ENCODE measurements at places on chromosomes 5 and 9.

DNA sequence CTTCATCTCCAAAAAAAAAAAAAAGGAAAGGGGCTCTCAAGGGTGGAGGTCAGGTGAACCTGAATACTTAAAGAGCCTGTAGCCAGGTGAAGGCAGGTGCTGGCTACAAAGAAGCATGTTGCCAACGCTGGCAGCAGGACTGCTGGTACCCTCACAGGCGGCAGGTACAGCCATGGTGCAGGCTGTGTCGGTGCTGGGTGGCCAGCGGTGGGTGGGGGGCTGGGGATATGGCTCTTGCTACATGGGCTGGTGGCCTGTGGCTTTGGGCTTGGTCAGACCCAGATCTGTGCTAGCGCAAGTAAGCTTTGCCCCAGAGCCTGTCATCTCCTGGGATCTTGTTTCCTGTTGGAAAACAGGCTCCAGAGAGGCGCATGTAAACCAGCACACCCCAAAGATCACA is 86.3 kb upstream of the PHYKPL start:
- no peak for DNase-seq

DNA sequence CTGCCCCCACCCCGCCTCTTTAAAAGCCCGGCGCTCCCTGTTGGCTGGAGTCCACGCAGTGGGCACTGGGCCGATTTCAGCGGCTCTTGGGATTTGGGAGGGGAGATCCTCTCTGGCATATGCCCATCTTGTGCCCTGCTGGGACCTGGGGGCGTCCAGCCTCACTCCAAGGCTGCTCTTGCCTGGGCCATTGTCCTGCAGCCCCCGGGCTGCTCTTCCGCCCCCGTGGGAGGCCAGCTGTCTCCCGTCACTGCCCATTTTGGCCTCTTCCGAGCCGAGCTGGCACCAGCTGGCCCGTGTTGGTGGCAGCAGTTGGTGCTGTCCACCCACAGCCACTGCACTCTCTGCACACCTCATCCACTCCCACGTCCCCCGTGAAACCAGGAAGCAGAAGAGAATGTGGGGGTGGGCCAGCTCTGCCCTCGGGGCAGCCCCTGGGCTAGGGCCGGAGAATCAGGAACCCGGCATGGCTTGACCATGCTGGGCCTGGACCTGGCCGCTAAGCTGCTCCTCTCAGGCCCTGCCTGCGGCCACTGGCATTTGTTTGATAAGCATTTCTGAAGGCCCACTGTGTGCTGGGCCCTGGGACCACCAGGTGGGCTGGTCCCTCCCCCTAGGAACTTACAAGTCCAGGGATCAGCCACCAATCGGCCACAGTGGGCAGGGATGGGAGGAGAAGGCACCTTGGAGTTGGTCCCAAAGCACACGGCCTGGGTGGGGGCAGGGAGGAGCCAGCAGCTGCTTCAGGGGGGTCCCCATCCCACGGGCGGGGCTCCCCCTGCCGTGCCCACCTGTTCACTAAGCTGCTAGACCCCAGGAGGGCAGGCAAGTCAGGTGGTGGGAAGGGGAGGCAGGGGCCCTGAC is 2.2 kb downstream of the C8G start:
- no peak for DNase-seq

GRCh38 chr5:35780236-35780635 is 76.5 kb upstream of the IL7R start:
- no peak for DNase-seq

- DNase-seq: no peak
Observed at GRCh38 chr9:20152151-20152725, 363.4 kb upstream of the SLC24A2 start.

- DNase-seq: peak; percentile 61
Observed at GRCh38 chr9:16656432-16657169, 213.9 kb downstream of the BNC2 start.

DNA sequence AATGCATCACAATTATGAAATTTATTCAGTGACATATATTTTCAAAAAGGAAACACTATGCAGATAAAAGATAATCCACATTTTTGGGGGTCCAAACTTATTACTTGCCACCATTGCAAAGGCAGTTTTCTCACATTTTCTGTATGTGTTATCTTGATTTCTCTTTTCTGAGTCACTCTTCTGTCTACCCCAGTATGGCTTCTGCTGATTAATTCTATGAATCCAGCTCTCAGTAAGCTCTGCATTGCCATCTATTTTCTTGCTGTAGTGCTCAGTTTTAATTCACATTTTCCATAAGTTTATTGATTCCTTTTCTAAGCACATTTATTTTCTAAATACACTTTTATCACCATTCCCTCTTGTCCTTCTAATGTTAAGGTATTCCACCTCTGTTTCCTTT is 1.7 kb downstream of the IFNA10 start:
- DNase-seq: no peak

GRCh38 chr9:34321451-34321850 is 7.6 kb downstream of the KIF24 start:
- DNase-seq: peak; percentile 58

DNA sequence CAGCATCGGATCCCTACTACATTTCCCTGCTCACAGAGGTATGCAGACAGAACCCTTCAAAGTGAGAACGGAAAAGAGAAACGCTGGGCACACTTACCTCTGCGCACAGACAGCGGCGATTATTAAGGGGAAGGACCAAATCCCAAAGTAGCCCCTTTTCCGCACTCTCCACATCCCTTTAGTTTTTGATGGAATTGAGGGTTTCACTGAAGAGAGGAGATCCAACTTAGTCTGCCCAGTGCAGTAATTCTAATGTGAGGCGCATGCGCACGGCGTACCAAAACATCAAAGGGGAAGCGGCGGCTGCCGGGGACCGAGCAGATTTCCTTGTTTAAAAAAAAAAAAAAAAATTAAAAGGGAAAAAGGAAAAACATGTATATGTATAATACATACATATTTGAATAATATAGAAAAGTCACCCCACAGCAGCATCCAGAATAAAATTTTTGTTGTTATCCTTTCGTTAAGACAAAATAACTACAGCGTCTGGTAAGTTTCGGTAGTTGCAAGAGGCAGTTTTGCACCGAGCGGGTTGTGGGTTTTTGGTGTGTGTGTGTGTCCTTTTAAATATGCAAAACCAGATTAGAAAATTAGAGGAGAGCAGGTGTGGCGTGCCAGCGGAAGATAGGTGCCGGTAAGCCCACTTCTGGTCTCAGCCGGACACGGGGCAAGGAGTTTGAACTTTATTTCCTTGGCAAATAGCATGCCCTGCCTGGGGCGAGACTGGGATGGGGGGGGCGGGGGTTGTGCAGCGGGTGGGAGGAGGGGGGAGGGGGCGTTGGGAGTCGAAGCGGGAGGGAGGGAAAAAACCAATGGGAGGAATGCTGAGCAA is at the start of gene GABRB2:
Gene GABRB2, minus strand, starts transcription at position 256 of the 832 bp plus-strand sequence. Its CDS starts 82 bp downstream, at position 174.
- peak; percentile 32 for DNase-seq

DNA sequence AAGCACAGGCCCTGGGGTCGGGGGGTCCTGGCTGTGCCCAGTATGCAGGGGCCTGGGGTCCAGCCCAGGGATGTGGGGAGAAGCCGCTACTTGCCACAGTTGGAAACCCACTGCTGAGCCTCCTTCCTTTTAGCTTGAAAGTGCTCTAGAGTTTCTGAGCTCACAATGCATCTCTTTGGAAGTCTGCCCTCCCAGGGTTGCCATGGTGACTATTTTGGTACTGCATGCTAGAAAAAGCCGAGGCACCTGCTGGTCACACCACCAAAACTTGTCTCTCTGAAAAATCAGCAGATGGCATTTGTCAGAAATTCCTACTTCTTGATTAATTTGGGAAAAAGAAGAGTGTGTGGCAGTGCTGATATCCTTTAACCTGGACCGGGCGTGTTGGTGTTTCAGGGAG is 151.8 kb downstream of the SEC61B start:
- no peak for DNase-seq

DNA sequence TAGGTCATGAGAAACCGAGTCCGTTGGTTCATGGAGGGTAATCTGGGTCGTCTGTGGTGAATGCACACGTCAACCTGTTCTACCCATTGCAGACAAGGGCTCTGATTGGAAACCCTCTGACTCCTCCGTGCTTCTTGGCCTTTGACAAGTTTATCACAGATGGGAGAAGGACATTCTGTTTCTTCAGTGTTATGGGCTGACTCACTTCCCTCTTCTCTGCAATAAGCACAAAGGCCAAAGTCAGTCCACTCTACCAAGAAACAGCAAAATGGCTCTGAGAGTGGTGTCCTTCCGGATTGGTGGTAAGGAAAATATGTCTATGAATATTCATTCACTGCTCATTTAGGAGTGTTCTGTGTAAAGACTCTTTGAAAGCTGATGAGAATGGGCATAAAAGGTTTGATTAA is 89.3 kb downstream of the FEM1C start:
- peak; percentile 60 for DNase-seq

GRCh38 chr5:87147441-87147840 is 120.2 kb upstream of the RASA1 start:
- DNase-seq: no peak

DNA sequence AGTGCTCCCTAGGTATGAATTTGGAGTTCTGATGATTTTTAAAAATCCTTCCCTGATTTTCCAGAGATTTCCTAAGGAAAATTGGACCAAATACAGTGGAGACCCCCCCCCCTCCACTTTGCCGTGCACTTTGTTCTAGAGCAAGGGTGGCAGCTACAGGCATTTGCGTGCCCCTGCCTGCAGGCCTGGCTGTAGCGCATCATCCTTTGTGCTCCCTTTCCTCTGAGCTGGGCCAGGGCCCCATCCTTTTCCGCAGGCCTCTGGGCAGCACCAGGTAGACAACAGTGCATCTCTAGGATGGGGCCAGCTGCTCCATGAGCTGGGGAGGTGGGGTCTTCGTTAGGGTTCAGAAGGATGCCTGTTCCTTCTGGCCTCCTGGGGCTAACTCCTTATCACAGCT is 39.6 kb downstream of the TRIO start:
- no peak for DNase-seq

GRCh38 chr9:121692606-121693387 is 41.4 kb downstream of the DAB2IP start:
- peak; percentile 44 for DNase-seq

DNA sequence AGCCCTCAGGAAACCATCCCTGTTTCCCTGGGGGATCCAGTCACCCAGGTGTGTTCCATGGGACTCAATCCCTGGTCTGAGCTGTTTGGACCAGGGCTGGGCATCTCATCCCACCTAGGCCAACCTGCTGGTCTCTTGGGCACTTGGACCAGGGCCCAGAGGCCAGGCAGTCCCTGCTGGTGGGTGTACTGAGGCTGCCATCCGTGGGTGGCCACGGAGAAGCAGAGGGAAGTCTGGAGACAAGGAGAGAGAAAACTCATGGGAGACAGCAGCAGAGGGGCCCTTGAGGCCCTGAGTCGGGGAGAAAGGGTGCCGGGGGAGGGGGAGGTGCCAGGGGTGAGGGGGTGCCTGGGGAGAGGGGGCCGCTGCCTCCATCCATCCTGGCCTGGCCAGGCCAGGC is 247.8 kb downstream of the PBX3 start:
- DNase-seq: no peak

DNA sequence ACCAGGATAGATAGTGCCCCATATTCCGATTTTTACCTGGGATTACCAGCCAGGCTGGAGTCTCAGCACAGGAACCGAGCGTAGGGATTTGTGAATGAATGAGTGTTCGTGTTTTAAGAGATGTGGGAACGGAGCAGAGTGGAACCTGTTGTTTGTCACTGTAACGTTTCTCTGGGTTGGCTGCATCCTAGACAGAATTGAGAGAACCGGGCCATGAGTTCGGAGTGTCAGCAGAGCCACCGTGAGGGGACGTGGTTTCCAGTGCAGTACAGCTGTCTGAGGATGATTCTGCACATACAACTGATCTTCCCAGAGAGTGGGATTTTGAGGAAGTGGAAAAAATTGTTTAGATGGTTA is 1.2 kb downstream of the PDE8B start:
- no peak for DNase-seq

- no peak for DNase-seq
Observed at GRCh38 chr9:127333221-127334064, 63.5 kb upstream of the SLC2A8 start.

GRCh38 chr5:1390861-1391600 is 46.1 kb upstream of the CLPTM1L start:
- DNase-seq: no peak

GRCh38 chr5:170195961-170196360 is 36.8 kb upstream of the C5orf58 start:
- DNase-seq: no peak

DNA sequence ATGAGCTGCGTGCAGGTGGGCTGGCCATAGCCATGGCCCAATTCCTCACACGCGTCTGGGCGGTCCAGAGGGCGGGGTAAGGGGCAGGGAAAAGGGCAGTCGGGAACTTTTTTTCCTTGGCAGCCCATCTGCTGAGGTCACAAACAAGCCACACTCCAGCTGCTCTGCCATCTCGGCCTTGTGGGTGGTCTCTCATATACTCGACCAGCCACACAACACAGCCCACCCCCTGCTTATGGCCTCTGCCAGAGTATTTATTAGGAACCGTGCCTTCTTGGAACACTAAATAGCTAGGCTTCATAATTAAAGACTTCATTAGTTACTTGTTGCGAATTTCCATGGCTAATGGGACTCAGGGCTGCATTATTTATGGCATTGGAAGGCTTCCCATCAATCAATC is 98.5 kb upstream of the LHFPL2 start:
- no peak for DNase-seq
